ENCODE measurements at places on chromosomes 6 and 20.

GRCh38 chr6:68901044-68901443, 266.0 kb downstream of the ADGRB3 start:
- no peak for DNase-seq

GRCh38 chr6:9623985-9624384, 790.9 kb downstream of the TFAP2A start:
- DNase-seq = no peak

DNA sequence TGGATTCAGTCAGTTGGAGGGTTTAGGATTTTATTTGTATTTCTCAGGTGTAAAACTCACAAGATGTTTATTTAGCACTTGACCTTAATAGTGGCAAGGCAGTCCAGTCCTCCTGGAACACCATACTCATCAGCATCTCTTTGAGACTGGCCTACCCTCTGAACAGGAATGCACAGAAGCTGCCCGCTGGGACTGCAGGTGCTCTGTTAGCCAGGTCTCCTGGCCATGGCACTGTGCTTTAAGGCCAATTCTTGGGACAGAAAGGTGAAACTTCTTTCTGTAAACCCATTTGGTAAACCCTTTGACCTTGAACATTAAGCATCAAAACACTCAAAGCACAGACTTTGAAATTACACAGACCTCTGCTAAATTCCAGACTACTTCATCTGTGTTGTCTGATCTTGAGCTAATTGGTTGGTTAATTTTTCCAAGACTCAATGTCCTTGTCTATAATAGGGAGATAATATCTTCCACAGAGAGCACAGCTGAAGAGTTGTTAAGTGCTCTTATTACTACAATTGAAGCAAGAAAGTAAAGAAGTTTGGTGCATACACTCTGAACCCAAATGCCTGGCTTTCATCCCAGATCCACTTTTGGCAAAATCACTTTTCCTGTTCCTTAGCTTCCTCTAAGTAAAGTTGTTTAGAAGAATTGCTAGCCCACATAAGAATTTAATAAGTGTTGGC, 54.9 kb upstream of the NT5E start:
- DNase-seq = no peak

- DNase-seq = no peak
Measured at GRCh38 chr6:2432292-2432691, 186.9 kb upstream of the GMDS start.

DNA sequence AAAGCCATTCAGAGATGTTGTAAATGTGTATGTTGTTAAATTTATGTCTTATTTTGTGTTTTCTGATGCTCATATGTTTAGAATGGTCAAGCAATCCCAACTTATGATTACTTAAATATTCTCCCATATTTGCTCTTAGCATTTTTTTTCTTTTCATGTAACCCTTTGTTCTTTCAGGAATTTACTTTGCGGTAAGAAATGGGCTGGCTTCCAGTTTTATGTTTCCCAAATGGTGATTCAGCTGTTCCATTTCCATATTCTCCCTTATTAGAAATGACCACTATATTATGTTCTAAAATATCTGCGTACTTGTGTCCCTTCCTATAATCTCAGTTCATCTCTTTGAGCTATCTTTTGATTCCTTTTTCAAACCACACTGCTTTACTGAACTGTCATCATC, 113.7 kb downstream of the CDH26 start:
- no peak for DNase-seq

- no peak for DNase-seq
Measured at GRCh38 chr6:106359959-106360409, 533 bp upstream of the CRYBG1 start.

GRCh38 chr6:169069356-169069755, 184.3 kb downstream of the THBS2 start:
- DNase-seq = no peak

DNA sequence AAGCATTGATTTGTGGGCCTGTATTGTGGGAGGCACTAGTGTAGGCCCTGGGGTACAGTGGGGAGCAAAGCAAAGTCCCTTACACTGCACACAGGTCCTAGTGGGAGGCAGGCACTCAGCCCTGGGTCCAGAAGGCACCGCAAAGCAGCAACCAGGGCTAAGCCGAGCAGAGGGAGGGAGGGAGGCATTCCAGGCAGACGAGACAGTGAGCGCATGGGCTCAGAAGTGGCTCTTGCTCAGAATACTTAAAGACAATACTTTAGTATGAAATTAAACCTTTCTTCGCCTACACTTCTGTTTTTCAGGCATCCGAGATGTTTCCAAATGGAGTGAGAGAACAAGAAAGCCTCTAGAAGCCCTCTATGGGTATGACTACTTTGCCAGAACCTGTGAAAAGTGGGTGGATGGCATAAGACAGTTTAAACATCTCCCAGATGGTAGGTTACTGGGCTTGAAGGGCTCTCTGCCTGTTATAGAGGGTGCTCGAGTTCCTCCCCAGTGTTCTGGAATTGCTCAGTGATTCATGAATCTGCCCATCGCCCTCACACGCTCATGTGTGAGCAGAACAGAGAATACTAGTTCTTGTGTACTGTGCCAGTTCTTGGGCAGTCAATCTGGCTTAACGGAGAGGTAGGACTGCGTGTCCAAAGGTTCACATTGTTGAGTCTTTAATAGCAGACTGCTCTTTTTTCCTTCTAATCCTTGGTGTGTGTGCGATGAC, 18.7 kb downstream of the BPHL start:
- DNase-seq = no peak

DNA sequence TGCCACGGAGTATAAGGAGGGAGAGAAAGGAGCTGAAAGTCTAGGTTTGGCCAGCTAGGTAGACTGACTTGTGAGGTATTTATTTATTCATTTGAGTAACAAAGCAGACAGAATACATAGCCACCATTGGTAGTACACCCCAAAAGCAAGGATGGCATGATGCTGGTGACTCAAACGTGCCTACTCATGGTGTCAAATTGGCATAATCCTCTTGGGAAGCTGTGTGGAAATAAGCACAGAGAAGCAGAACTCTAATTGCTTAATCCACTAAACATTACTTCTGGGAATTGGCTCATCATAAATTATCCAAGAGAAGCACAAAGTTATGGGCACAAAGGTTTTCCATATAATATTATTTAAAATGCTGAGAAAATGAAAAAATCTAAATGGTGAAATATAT, 2.5 kb downstream of the DEFB132 start:
- no peak for DNase-seq

DNA sequence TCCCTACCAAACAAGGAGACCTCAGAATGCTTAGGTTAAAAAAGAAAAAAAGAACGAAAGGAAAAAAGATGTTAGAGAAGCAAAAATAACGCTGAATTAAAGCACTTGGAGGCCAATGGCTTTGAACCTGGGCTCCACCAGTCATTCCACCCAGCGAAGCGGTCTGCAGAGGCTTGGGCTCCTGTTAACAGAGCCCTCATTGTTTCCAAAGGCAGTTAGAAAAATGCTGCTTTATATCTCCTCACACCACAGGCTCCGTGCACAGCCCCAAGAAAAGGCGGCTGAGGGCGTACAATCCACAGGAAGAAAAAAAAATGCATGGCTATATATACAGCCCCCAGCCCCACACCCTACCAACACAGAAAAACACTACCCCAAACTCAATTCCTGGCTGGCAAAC, 255.9 kb downstream of the FOXC1 start:
- no peak for DNase-seq

Data from esophagus squamous epithelium (tissue), 5 donors.